Naive thymus-derived CD4-positive, alpha-beta T cell (primary cell): ENCODE measurements at places on chromosomes 6 and 20. TPM values are rescaled to one million over a fixed set of nuclear protein-coding genes. Genes with fewer than 3 reads are reported as not detected.

TAP1 gene
- total RNA-seq: 92.1 TPM

OPN5 gene
- not detected for total RNA-seq

PRPH2 gene
- not detected for total RNA-seq

GRCh38 chr20:48673507-48673906, 154.3 kb downstream of the PREX1 start:
- no peak overlapping the region for H3K4me3 ChIP-seq
- no peaks in the 10 kb centered on the region for H3K4me1 ChIP-seq
- H3K27ac ChIP-seq: no peak overlapping the region
- H3K36me3 ChIP-seq: peaks cover 9% of the 10 kb centered on the region
- no peaks in the 10 kb centered on the region for H3K27me3 ChIP-seq
- no peak for DNase-seq

- no peaks in the 10 kb centered on the region for H3K27me3 ChIP-seq
- H3K27ac ChIP-seq: no peak overlapping the region
Observed at GRCh38 chr6:7762760-7763159, 36.9 kb downstream of the BMP6 start.
